Hematopoietic multipotent progenitor cell treated with erythropoietin and hydrocortisone succinate and interleukin-3 and kit ligand, for 4 days (in vitro differentiated cells): ENCODE measurements at places on chromosomes 11 and 22.

DNA sequence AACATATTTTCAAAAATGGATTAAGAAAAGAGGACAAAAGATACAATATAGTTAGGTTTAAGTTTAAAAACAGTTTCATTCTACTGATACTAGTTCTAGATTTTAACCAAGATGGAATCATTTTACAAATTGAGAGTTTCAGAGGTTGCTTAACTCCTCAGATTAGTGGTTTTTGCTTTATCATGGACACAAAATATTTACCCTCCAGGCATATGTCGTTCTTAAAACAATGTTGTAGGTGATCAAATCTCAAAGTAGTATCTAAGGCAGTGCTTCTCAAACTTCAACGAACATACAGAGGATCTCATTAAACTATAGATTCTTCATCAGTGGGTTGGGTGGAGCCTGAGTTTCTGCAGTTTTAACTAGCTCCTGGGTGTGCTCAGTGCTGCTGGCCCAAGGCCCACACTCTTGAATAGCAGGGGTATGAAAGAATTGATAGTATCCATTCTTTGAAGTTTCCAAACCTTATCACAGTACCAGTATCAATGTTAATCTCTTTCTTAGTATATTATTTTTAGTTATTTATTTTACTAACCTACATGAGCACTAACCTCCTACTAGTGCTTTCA lies 48.0 kb downstream of the YAP1 start:
- DNase-seq = no peak

- no peak for DNase-seq
Observed at GRCh38 chr11:87398931-87399330, 361.2 kb downstream of the TMEM135 start.

DNA sequence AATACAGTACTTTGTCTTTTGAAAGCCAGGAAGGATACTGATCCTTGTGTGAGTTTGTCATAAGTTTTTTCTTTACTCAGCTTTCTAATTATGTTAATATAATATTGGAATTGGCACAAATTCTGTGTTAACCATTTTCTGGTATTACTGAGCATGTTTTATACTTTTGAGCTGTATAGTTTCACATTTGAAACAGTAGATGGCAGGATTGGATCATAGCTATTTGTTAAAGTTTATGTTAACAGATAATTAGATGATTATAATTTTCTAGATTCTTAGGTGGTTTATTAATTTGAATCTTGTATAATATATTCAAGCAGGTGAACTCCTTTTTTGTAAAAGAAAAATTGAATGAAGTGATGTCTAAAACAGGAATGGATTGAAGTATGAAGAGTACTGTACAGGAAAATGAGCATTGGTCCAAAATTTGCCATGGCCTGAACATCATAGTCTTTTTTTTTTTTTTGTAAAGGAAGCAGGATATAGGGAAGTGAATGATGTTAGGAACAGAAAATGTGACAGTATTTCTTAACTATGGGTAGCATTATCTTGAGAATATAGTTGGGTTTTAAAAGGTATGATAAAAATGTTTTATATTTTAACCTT lies 102.0 kb downstream of the CYP2R1 start:
- peak; percentile 62 for DNase-seq

DNA sequence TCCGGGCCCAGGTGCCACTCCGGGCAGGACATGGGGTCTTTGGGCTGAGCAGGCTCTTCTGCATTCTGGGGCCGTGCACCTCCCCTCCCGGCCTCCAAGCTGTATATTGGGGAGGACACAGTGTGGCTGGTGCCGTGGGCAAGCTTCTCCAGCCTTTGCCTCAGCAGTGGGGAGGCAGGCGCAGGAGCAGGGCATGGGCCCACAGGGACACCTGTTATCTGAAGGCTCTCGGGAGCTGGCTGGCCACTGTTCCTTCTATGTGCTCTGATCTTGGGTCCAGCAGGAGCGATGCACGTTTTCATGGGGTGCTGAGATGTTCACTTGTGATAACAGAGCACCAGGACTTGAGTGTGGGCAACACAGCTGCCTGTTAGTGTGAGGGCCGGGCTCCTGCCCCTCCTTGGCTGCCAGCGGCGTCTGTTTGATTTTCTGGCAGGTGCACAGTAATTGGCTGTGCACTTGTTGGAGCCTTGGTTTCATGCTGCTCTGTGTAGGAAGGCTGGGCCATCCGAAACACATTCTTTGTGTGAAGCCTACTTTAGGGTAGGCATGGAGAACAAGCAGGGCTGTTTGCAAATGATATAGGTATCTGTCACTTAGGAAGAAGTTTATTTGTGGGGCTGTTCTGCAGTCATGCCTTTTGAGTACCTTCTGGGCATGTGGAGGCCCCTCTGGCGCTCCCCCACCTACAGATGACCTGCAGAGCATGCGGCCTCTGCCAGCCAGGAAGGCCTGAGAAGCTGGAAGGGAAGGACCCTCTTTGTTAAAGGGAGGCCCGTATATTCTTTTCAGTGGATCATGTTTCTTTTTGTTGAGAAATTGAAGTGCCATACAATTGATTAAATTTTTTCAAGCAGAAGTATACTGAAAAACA lies 201.5 kb downstream of the TBC1D22A start:
- DNase-seq = no peak

- DNase-seq = no peak
Observed at GRCh38 chr22:19063581-19064353, 58.4 kb downstream of the DGCR2 start.

DNA sequence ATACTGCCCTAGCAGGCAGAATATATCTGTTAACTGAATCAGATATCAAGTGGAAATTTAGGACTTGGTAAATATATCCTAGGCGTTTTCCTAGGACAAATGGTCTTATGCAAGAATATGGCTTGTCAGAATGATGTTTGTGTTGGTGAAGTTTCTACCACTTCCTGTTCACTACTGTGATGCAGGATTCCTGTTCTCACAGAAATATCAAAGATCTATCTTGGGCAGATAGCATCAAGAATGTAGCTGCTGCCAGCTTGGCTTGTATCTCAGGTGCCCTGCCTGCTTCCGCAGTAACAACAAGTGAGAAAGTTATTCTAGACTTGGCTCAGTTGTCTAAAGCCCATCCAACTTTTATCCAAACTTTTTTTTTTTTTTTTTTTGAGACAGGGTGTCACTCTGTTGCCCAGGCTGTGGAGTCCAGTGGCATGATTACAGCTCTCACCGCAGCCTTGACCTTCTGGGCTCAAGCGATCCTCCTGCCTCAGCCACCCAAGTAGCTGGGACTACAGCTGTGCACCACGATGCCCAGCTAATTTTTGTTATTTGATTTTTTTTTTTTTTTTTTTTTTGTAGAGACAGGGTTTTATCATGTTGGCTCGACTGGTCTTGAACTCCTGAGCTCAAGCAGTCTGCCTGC lies 61.3 kb downstream of the PPME1 start:
- no peak for DNase-seq

DNA sequence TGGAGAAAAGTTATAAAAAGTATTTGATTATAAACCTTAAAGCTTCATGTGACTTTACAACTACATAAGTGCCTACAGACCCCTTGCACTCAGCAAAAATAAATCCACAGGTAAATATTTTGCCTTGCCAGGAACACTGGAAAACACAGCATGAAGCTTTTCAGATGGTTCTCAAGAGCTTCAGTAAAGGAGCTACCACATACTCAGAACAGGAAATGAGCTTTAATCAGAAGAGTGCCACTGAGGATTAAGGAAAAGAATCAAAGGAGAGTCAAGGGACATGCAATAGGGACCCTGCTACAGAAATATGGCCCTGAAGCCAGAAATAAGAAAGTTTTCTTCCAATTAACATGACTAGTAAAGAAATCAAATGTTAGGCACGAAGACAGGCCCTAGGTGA lies 1.2 kb downstream of the CASP1 start:
- DNase-seq = no peak

GRCh38 chr11:76962583-76963416 lies 71.4 kb upstream of the B3GNT6 start:
- DNase-seq = peak; percentile 40

DNA sequence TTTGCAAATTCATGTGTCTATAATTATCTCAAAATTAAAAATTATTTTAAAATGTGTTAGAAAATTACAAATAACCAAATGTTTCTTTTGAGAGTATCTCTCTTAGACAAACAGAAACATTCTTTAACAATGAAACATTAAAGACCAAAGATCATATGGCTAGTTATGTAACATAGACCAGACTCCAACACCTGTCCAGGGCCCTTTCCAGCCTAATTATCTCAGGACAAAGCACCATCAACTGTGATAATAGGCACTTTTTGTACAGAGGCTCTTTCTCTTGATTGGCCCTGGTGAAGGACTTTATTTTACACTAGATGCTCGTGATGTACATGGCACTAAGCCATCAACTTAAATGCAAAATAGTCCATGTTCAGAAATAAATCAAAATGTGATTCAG lies 5.0 kb upstream of the PLEKHA7 start:
- DNase-seq = no peak

DNA sequence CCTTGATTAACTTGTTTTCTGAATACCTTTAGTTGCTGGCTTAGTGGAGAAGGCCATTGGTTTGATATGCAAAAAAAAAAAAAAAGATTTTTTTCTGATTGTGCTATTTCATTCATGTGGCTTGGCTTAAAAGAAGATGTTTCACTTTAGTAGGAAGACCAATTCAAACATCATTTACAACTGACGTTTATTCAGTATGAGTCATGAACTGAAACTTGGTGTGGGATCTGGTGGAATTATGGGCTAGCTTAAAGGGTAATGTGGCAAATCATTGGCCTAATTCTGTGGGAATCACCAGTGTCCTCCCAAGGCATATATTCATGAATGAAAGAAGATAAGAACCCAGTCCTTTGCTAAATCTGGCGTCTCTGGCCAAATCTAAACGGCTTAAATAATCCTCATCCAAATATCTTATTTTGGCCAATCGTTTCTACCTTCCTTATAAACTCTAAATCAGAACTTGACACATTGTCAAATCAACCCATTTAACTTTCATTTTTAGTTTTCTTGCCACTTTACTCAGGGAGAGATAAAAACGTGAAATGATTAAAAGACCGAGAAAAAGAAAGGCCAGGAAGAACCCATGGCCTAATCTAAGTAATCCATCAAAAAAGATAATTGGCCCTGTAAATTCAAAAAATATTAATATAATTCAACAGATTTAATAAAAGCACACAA lies 77.0 kb downstream of the DDIAS start:
- DNase-seq = no peak

DNA sequence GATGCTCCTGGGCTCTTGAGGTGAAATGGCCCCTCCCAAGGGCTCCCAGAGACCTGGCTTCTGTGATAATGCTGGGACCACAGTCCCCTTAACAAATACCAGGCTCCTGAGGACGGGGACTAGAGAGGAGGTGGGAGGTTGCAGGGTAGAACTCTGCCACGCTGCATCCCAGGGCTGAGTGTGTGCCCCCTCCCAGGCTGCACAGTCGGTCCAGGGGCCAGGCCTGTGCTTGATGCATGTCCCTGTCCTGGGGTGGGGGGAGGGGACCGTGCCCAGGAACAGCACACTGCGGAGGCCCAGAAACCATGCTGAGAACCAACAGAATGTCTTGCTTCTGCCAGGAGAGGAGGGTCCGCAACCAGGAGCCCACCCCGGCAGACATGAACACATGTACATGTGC lies 9.3 kb downstream of the CSF2RB start:
- no peak for DNase-seq

GRCh38 chr11:77111277-77111676 lies 8.6 kb downstream of the OMP start:
- DNase-seq = no peak

- DNase-seq = no peak
Observed at GRCh38 chr22:35462498-35463230, 62.7 kb downstream of the MCM5 start.

DNA sequence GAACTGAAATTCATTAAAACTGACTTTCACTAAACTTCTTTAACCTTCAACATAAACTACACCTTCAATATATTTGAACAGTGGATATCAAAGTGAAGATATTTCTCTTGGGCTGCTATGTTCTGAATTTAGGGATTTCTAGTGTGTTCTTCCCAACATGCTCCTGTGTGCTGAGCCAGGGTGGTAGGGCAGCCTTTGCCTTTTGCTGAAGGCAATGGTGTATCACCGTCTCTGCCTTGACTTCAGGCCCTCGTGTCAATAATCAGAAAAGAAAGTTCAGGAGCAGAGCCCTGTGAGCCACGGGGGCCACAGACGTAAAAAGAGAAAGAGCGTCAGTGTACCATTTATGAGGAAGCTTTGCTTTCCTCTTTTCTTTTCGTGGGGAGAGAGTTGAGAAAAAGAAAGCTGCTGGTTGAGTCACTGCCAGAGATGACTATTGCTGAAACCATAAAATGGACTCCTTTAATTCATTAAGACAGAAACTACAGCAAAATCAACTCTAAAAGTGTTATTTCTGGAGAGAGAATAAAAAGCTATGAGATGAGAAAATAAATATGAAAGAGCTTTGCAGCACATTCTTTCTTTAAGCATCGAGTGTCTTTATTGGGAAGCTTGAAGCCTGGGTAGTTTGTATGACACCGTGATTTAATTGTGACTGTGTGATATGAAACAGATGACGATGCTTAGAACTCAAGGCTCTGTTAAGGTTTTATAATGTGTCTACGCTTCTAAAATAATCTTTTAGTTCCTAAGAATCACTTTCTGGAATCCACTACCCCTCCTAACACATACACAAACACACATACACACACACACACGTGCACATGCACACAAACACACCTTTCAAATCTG lies 271.8 kb upstream of the MTNR1B start:
- DNase-seq = no peak

DNA sequence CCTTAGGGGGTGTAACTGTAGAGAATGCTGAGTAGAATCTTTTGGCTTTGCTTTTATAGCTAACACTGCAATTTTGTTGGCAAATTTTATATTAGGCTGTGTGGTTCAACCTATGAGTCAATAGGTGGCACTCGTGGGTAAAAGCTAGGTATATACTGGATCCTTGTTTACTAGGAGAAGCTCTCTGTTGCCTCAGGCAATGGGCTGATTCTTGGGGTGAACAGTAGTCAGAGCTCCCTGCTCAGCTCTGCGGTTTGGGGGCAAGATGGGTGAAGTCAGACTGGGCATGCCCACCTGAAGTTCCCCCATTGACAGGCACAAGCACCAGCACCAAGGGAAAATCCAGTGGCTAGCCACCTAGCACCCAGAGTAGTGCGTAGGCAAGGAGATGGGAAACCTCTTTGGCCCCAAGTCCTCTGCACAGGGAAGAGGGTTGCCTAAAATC lies 238.7 kb downstream of the FAM181B start:
- peak; percentile 40 for DNase-seq

GRCh38 chr11:81165164-81165563 lies 1568.5 kb downstream of the FAM181B start:
- DNase-seq = peak; percentile 2

DNA sequence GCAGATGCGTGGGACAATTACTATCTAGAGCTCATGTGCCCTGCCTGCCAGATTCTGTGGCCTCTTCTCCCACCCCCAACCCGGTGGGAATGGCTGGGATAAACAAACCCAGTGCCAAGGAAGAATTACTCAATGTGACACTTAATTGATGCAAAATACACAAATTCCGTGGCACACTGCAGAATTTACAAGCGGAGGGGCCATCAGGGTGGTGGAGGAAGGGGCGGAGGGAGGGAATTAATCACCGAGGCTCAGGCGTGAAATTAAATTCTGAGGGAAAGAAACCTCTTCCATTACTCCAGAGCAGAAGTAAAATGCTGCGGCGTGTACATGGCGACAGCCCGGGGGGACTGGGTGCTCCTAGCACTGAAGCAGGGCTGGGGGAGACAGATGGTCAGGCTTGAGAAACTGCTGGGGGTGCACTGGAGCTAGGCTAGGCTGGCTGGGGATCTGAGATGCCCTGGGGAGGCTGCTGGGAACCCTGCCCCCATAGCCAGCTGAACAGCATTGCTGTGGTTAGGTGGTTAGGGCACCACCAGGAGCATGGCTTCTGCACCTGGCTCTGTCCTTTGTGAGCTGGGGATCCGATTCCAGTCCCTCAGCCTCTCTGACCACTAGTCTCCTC lies 200.6 kb downstream of the CEP164 start:
- no peak for DNase-seq

- no peak for DNase-seq
Observed at GRCh38 chr11:85749287-85749834, 61.6 kb downstream of the SYTL2 start.
